Lung (tissue), 17 donors: ENCODE measurements at places on chromosomes 2 and 18. TPM values are rescaled to one million over a fixed set of nuclear protein-coding genes. Genes with fewer than 3 reads are reported as not detected.

The SPR gene
- 31.6 TPM for polyA plus RNA-seq

The PREPL gene
- 16.1 TPM for polyA plus RNA-seq

The MAP3K19 gene
- 1.9 TPM for polyA plus RNA-seq

The CDK5R2 gene
- polyA plus RNA-seq = 0.08 TPM

The DRC1 gene
- 2.5 TPM for polyA plus RNA-seq

The SAG gene
- 0.22 TPM for polyA plus RNA-seq

The UGT1A10 gene
- polyA plus RNA-seq = 0.14 TPM

The IGFBP5 gene
- 34.4 TPM for polyA plus RNA-seq

The ST6GAL2 gene
- polyA plus RNA-seq = 0.02 TPM

The SPDYA gene
- polyA plus RNA-seq = 0.11 TPM

The ATOH8 gene
- 63.3 TPM for polyA plus RNA-seq

The ADD2 gene
- polyA plus RNA-seq = 0.35 TPM

The LIPT1 gene
- polyA plus RNA-seq = 5.3 TPM

The AQP12B gene
- polyA plus RNA-seq = not detected

The EGR4 gene
- 0.30 TPM for polyA plus RNA-seq

The DSC2 gene
- polyA plus RNA-seq = 2.3 TPM

The SRD5A2 gene
- polyA plus RNA-seq = 1.8 TPM

The TEX51 gene
- not detected for polyA plus RNA-seq

The BOLL gene
- polyA plus RNA-seq = not detected

The ALK gene
- 0.10 TPM for polyA plus RNA-seq

The ANKRD62 gene
- not detected for polyA plus RNA-seq

The NTSR2 gene
- polyA plus RNA-seq = not detected

The SCN9A gene
- 2.6 TPM for polyA plus RNA-seq

The CIAO1 gene
- 27.9 TPM for polyA plus RNA-seq

The CDH20 gene
- polyA plus RNA-seq = 0.02 TPM

The TNFRSF11A gene
- 1.2 TPM for polyA plus RNA-seq

The FOXD4L1 gene
- polyA plus RNA-seq = 0.28 TPM

The UGT1A7 gene
- polyA plus RNA-seq = 0.45 TPM

The MEX3C gene
- 11.6 TPM for polyA plus RNA-seq

The ABCG8 gene
- not detected for polyA plus RNA-seq

The SERPINB4 gene
- 1.0 TPM for polyA plus RNA-seq

The ASAP2 gene
- polyA plus RNA-seq = 14.8 TPM

The TRIM54 gene
- polyA plus RNA-seq = 0.16 TPM

The ANKRD53 gene
- polyA plus RNA-seq = 0.69 TPM

The AQP4 gene
- 140 TPM for polyA plus RNA-seq

The CDH19 gene
- 0.67 TPM for polyA plus RNA-seq

The CCDC68 gene
- 6.7 TPM for polyA plus RNA-seq
